Spleen (tissue), 13 donors: ENCODE measurements at places on chromosomes 4 and X. TPM values are rescaled to one million over a fixed set of nuclear protein-coding genes. Genes with fewer than 3 reads are reported as not detected.

Gene VCX2
- total RNA-seq, result not detected

Gene GSPT2
- total RNA-seq, result 6.7 TPM

Gene FIP1L1
- total RNA-seq, result 54.1 TPM

Gene HPSE
- 16.1 TPM for total RNA-seq

Gene SRPX
- total RNA-seq, result 1.8 TPM

Gene MAGEA4
- not detected for total RNA-seq

Gene AMOT
- total RNA-seq, result 3.4 TPM

Gene BGN
- total RNA-seq, result 268 TPM

Gene RGS12
- total RNA-seq, result 12.0 TPM

Gene GAGE12F
- not detected for total RNA-seq

Gene FAT1
- 7.3 TPM for total RNA-seq

Gene NEUROG2
- total RNA-seq, result not detected

Gene JADE3
- 9.9 TPM for total RNA-seq

Gene TBC1D8B
- 6.7 TPM for total RNA-seq

Gene EIF2S3
- 194 TPM for total RNA-seq

Gene IL21
- not detected for total RNA-seq

Gene CSAG1
- total RNA-seq, result not detected

Gene PHKA2
- 39.0 TPM for total RNA-seq

Gene P2RY8
- 32.0 TPM for total RNA-seq

Gene MBTPS2
- total RNA-seq, result 8.1 TPM

Gene MAGEA8
- total RNA-seq, result not detected

Gene ASB12
- total RNA-seq, result not detected
